GM12892 (cell line): ENCODE measurements at places on chromosomes 7 and 10.

- DNase-seq: no peak
These were observed 217.3 kb upstream of the CCDC6 start for GRCh38 chr10:60123668-60124067.

- no peak for DNase-seq
These were observed 79.9 kb upstream of the RHEB start for GRCh38 chr7:151599401-151600227.

DNA sequence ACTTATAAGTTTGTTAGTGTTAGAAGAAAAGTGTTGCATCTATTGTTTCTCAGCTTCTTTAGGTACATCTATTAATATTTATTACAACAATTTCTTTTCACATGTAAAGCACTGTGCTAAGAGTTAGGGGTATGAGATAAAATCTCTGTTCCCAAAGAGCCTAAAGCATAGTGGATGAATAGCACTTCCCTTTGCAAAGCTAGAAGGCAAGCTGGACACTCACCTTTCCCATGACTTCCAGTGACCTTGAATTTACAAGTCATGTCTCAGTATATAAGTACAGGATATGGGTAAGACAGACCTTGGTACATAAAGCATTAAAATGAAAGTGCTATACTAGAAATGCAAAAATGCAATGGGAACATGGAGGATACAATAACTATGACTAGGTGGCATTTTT is 8.7 kb downstream of the CNNM1 start:
- no peak for DNase-seq

DNA sequence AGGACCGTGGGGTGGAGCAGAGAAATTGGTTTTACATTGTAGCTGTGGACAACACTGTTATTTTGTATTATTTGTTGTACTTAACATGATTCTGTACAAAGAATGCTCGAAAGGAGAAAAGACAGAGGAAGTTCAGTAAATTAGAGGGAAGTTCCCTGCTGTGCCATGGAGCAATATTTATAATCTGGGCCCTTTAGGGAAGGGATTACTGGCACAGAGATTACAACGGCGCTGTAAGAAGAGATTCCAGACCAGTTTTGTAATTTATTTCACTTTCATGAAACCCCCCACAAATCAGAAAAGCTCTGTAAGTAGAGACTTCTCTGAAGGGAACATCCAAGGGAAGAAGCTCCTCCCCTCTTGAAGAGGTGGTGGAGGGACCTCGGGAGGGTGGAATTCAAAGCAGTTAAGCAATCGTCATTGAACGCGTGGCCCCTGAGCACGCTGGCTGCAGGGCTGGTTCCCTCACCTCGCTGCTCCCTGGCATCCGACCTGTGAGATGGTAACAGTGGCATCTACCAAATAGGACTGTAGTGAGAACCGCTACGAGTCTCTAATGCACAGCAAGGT is 113.5 kb downstream of the KLF6 start:
- DNase-seq: no peak

DNA sequence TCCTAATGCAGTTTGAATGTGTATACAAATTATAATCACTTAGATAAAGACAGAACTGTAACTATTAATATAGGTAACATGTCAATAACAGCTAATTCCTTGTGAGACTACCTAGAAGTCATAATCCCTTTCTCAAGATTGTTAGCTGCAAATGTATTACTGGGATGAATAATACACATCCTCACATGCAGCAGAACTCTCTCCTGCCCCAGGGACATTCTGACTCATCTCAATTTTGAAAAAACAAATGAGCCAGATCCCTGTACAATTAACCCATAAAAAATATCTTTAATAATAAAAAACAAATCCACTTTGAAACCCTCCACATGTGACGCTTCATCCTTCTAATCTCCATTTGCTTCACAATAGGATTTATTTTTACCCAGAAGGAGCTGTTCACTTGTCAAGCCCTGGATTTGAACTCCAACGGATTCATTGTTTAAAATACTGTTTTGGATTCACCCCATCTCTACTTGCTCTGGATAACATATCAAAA is 428.4 kb upstream of the TEX47 start:
- DNase-seq: no peak

- no peak for DNase-seq
These were observed 159.8 kb downstream of the CCDC7 start for GRCh38 chr10:32605787-32606186.

- DNase-seq: no peak
These were observed 121.2 kb downstream of the FAM107B start for GRCh38 chr10:14653271-14654161.

DNA sequence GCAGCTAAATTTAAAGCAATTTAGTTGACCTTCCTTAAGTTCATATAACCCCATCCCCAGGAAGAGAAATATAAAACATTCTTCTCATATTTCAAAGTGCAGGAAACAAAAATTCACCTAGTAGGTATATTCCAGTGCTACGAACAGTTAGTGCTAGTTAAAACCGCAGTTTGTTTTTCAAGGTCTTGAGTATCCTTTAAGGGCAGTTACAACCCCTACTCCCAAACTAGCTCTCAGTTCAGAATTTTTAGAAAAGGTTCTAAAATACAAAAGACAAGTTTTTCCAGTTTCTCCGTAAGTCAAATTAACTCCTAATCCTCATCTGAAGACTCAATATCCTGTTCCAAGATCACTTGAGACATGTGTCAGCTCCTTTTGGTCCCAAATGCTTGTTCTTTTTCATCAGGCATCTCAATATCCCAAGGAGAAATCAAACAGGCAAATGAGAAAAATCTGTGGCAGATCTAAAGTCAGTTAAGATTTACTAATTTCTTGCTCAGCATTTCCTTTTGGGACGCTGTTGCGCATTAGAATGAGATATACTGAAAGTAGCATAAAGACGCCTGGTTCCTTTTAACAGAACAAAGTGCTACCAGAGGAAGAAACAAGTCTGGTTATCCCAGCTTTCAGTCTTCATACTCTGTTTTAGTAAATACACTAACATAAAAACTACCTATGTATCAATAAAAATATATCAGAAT is 51.8 kb downstream of the ARHGAP12 start:
- DNase-seq: no peak

GRCh38 chr10:80356563-80356988 is at the start of the genes DYDC1 and DYDC2:
DYDC1 (minus strand) TSS chr10:80356755; CDS start chr10:80352601, 4,154 bp downstream.
DYDC2 (plus strand) TSS chr10:80356781; CDS start chr10:80362444, 5,663 bp downstream.
- DNase-seq: no peak

DNA sequence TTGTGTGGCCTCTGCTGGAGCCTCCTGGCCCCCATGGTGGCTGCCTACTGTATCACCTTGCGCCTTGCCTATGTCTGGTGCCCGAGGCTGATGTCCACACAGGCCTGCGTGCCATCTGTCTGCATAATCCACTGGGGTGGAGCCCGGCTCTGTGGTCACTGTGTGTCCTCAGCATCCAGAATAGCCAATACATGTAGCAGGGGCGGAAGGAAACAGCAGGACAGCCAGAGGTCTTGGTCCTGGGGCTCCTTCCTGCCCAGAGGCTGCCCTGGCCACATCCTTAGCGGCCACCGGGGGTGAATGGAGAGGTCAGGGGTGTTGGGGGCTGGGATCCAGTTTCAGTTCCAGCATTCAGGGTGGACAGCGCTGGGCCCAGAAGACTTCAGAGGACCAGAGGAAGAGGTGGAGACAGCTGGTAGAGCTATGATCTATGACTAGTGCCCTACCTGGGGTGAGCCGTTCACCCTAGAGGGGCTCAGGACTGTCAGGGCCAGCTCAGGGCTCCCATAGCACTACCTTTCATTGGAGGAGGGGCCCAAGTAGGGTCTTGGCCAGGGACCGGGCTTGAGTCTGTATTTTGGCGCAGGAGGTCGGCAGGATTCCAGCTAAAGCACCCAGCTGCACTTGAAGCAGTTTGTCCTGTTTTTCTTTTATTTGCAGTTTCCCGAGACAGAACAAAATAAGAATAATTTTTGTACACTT is 15.9 kb downstream of the YKT6 start:
- DNase-seq: no peak

DNA sequence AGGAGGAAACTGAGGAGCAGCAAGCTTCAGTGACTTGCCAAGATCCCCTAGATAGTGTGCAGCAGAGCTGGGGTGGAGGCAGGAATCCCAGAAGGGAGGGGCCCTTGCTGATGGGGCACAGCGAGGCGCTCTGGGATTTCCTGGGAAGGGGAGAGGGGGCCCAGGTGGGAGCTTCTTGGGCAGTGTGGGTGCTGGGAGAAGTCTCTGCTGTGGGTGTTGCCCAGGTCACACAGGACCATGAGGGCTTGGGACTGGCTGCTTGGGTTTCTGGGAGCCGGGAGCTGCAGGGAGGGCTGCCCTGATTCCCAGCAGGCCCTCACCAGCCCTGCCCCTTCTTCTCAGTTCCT is 55.2 kb downstream of the TSPAN15 start:
- no peak for DNase-seq

GRCh38 chr10:60541451-60541850 is 151.8 kb upstream of the ANK3 start:
- DNase-seq: no peak

- DNase-seq: no peak
These were observed 172.6 kb upstream of the PRPS1L1 start for GRCh38 chr7:18200266-18200665.

- DNase-seq: no peak
These were observed 164.7 kb upstream of the HPS1 start for GRCh38 chr10:98611436-98611835.

GRCh38 chr10:13587391-13587790 is 626 bp downstream of the PRPF18 start:
- no peak for DNase-seq

GRCh38 chr7:16816824-16817223 is 12.0 kb upstream of the AGR2 start:
- DNase-seq: no peak

GRCh38 chr7:15801041-15801440 is 114.6 kb upstream of the MEOX2 start:
- DNase-seq: no peak

DNA sequence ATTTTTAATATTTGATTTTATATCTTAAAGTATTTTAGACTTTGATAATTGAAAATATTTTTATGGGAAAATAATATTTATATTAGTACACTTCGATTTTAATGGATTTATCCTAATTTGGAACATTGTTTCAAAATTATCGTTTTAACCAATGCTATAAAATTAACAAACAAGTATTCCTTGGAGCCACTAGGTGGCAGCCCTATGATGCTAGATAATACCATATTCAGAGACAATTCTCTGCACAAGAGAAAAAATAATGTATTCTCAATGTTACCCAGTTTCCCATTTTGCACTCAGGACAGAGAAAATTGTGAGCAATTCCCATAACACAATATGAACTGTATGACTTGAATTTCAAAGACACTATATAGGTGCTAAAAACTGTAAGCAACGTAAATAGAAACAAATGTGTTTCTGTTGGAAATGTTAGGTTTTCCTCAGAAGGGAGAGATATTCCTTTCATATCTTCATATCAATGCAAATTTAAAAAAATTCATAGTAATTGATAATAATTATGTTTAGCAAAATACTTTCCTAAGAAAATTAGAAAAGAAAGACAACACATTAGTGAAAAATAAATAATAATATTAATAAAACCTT is 237.8 kb downstream of the SEMA3E start:
- DNase-seq: no peak

DNA sequence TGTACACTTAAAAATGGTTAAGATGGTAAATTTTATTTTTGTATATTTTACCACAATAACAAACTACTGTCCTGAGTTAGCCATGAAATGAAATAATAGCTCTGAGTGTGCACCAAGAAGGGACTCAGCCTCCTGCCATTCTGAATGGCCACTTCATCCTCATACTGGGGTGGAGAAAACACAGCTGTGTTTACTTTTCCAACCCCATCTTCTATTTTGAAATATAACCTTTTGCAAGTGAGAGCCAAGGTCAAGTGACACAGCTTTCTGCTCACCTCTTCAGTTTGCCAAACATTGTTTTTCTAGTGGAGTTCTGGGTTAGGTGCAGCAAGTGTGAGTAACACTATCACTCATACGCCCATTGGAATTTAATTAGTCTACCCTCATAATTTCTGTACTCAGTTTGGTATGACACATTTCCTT is 107.4 kb upstream of the GLCCI1 start:
- no peak for DNase-seq

- no peak for DNase-seq
These were observed 34.2 kb upstream of the LEP start for GRCh38 chr7:128206747-128207500.

DNA sequence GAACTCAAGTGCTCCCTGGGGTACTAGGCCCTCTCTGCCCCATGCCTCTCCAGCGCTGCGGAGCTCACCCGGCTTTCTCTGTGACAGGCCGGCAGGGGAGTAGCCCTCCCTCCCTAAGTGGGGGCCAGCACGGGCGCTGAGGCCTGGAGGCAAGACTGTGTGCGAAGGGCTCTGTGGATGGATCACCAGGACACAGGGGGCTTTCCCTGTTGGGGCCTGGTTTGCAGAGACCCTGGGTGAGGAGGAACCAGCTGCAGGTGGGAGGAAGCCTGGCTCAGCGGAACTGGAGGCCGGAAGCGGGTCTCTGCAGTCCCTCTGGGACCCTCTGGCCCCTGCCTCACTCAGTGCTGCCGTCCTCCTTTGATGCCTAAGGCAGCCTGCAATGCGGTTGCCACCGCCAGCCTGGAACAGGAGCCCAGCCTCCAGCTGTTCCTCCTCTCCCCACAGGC is 106.0 kb downstream of the CYTH3 start:
- no peak for DNase-seq

- DNase-seq: peak; percentile 96
These were observed 2.1 kb downstream of the PCOLCE start for GRCh38 chr7:100604028-100604975.

DNA sequence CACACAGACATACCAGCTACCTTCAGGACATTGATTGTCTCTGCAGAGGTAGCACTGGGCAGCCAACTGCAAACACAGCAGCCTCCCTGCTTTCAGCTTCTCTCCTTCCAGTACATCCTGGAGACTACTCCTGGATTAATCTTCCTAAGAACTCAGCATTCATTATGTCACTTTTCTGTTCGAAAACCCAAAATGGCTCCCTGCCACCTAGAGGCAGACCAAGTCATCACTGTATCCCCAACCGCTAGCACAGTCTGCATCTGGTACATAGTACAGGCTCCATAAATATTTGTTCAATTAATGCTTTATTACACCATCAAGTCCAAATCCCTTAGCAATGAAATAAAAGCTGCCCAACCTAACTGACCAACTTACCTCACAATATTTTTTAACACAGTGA is 5.0 kb upstream of the SEC31B start:
- no peak for DNase-seq

DNA sequence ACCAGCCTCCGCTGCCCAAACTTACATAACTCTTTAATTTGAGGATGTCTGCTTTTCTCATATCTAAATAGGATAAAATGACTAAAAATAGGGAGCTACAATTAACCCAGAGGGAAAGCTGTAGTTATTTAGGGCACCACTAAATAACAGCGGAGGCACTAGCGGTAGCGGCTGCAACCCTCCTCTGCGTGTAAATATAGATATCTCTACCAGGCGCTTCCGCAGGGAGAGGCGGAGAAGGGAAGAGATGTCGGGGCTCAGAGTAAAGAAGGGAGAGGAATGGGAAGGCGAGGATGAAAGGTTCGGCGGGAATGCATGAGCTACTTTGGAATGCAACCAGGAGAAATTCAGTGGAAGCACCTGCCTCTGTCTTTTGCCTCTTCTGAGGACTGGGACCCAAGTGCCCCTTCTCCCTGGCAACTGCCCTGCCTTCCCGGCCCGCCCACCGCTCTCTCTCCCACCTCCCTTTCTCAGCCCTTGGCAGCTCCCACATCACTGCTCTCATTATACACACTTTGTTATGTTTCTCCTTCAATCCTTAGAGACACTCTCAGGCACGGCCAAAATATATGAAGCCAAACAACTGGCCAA is 698.3 kb downstream of the PARD3 start:
- DNase-seq: no peak

- DNase-seq: no peak
These were observed 13.8 kb downstream of the LRRC4 start for GRCh38 chr7:128017460-128017859.
